Right forelimb (tissue), 1 donor: ENCODE measurements at places on chromosomes 3 and 15.

DNA sequence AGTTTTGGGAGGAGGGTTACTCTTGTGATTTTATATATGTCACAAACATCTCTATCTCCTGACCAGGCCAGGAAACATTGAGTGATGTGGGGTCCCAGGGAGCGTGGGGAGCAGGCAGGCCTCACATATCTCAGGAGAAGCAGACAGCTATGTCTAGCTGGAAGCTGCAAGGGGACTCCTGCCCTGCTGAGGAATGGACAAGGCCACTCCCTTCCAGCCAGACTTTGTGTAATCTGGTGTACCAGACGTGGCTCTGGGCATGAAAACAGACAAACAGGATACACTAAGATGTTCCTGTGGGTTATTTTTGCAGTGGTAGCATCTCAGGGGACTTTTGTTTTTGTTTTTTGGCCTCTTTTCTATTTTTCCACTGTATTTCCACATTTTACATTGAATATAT is 23.2 kb downstream of the CYP8B1 start:
- DNase-seq: no peak

DNA sequence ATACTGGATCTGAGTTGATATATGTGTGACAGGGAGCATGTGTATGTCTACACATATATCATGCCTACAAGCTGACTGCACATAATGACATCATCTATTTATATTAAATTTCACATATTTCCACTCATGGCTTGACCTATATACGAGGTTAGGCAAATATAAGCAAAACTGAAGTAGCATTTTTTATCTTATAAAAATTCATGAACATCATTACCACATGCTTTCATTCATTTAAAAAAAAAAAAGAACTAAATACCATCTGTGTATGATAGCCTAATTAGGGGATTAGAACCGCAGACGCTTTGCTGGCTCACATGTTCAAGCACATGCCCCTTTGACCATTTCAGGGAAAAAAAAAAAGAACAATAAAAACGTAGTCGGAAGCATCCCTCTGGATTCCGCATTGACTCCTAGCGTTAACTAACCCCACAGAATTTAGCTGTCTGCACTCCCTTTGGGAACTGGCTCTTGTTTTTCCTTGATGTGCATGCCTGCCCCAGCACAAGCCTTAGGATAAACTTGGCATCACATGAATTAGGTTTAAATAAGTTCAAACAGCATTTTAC is 888.4 kb downstream of the ROBO1 start:
- no peak for DNase-seq

DNA sequence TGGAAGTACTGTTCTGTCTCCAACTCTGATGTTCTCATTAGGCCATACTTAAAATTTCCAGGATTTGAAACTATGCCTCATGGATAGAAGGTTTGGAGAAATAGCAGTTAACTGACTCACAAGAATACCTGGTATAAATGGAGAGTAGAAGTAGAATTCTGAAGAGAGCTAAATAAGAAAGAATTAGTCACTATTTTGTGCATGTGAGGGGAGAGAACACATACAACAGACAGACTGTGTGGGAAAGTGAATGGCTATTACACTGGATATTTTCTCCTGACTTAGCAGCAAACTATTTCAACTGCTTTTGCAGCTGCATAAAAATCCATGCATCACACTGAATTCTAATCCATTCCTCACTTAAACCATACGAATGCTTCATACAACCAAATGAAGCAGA is 71.3 kb downstream of the C3orf70 start:
- DNase-seq: no peak

DNA sequence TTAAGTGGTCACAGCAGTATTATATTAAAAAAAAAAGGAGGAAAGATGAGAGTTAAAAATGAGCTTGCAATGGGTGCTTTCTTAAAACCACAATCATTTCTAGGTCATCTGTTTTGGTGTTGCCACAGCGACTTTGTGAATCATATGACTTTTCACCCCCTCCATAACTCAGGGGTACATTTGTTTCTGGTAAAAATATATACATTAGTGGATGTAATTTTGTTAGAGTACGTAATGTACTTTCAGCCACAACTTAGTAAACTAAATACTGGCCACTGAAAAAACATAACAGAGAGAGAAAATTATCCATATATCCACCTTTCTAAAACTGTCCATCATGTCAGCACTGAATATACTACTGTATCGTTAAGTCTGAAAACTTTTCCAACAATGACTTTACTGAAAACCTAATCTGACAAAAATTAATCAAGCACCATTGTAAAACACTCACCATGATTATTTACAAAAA is 3.4 kb downstream of the ANKRD28 start:
- no peak for DNase-seq

- no peak for DNase-seq
These were observed 146.7 kb downstream of the NR2E3 start for GRCh38 chr15:71957026-71957425.

- DNase-seq: no peak
These were observed 72.7 kb downstream of the HMG20A start for GRCh38 chr15:77493324-77493907.
